Esophagus muscularis mucosa (tissue), 4 donors: ENCODE measurements at places on chromosomes 12 and 14. TPM values are rescaled to one million over a fixed set of nuclear protein-coding genes. Genes with fewer than 3 reads are reported as not detected.

Gene ADGRD1
- 52.4 TPM for total RNA-seq

DNA sequence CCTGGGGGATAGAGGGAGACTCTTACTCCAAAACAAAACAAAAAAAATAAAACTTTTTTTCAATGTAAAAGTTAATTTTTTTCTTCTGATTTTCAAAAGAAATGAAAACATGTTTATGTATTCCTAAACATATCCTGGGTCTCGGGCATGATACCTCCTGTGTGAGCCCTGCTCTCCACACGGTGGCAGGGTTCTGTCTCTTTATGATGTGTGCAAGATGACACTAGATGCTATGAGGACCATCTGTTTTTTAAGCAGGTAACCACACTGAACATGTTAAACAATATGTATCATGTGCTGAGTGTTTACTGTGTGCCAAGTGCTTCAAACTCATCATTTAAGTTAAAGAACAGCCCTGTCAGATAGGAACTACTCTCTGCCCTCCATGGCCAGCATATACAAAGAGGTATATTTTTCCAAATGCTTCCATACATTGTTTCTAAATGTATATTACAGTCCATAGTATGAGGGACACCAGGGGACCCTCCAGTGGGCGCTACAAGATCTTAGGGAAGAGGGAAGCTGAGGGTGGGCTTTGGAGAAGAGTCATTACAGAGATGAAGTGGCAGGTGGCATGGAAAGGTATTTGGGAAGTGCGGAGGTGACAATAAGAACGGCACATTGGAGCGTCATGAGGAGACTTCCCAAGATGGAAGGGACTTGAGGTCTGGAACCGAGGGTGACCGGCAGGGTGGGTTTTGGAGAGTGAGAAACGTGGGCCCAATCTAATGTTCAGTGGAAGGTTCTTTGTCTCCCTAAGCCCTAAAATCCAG lies 28.5 kb downstream of the FOS start:
- H3K27ac ChIP-seq: no peak overlapping the region
- H3K4me3 ChIP-seq: no peak overlapping the region
- peaks cover 29% of the 10 kb centered on the region for H3K4me1 ChIP-seq
- no peaks in the 10 kb centered on the region for H3K36me3 ChIP-seq
- DNase-seq: no peak
- H3K27me3 ChIP-seq: no peaks in the 10 kb centered on the region

Gene HPD
- 3.3 TPM for total RNA-seq

DNA sequence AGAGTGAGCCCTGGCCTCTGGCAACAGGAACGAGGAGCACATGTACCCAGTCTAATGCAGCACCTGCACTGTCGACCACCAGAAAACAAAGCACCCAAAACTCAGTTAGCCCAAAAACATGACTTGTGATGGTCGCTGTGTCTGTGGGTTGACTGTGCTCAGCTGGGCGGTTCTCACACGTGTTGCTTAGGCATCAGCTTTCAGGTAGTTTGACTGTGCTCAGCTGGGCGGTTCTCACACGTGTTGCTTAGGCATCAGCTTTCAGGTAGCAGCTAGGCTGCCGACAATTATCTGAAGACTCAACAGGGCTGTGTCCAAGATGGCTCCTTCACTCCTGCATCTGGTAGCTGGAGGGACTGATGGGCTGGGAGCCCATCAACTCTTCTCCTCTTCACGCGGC lies 1.2 kb upstream of the LRCOL1 start:
- H3K36me3 ChIP-seq: no peaks in the 10 kb centered on the region
- H3K27me3 ChIP-seq: peaks cover 8% of the 10 kb centered on the region
- no peak for DNase-seq
- H3K4me3 ChIP-seq: no peak overlapping the region

DNA sequence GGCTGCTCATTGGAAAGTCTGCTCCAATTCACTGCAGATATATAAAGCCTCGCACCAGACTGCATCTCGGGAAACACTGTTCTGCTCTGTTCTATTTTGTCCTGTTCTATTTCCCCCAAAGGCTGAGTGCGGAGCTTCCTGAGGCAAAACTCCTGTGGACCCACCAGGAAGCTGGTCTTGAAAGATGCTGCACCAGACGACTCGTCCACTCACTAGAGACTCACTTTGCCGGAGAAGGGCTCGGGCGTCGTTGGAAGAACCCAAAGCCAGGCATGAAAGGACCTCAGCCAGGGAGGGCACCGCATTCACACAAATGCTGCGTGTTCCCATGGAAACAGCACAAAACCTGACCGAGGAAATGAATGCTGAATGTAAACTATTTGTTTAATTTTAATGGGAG lies 331.2 kb upstream of the SFSWAP start:
- DNase-seq: no peak
- H3K27me3 ChIP-seq: peaks cover 76% of the 10 kb centered on the region
- no peak overlapping the region for H3K27ac ChIP-seq
- no peaks in the 10 kb centered on the region for H3K36me3 ChIP-seq
